Astrocyte (in vitro differentiated cells and primary cell): ENCODE measurements at places on chromosomes 4 and X.

DNA sequence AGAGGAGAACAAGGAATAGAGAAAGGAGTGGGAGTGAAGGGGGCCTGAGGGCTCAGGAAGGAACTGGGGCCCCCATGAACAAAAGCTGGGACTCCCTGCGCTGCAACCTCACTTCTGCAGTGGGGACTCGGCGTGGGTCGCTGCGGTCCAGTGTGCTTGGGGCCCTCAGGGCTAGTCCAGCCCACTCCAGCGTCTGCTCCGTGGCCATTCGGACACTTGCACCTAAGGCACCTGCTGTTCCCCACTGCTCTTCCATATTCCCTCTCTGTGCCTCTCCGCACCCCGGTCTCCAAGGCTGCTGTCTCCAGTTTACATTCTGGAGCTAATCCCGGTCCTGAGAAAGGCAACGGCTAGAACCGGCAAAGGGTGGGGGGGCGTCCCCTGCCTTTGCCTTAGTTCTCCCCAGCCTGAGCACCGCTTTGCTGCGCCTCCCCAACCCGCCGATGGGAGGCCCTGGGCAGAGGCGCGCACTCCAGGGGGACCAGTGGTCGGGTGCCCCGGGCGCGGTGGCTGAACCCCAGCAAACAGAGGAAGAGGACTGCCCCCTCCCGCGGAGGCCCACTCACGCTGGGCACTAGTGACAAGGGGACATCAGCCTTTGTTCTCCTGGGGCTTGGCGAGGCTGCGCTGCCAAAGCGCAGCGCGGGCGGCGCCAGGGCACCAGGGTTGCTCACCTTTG lies 327.7 kb upstream of the F9 start:
- no peak for DNase-seq

DNA sequence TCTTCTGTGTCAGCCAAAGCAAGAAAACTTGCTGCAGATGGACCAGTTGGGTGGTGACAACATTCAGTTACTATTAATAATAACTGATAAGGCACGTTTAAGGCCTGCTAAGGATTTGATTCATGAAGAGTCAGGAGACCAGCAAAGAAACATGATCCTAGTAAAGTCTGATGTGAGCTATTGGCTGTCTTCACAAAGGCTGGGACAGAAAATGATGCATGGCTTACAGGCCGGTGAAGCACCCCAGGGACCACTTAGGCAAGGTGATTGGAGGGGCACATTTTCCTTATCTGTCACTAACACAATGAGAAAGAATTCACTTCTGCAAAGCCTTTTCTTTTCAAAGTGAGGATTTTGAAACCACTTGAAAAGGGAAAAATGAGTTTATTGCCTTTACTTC lies 65.4 kb upstream of the TRPC3 start:
- peak; percentile 55 for DNase-seq

- DNase-seq: peak; percentile 41
Measured at GRCh38 chr4:7101692-7102515, 34.0 kb upstream of the GRPEL1 start.

DNA sequence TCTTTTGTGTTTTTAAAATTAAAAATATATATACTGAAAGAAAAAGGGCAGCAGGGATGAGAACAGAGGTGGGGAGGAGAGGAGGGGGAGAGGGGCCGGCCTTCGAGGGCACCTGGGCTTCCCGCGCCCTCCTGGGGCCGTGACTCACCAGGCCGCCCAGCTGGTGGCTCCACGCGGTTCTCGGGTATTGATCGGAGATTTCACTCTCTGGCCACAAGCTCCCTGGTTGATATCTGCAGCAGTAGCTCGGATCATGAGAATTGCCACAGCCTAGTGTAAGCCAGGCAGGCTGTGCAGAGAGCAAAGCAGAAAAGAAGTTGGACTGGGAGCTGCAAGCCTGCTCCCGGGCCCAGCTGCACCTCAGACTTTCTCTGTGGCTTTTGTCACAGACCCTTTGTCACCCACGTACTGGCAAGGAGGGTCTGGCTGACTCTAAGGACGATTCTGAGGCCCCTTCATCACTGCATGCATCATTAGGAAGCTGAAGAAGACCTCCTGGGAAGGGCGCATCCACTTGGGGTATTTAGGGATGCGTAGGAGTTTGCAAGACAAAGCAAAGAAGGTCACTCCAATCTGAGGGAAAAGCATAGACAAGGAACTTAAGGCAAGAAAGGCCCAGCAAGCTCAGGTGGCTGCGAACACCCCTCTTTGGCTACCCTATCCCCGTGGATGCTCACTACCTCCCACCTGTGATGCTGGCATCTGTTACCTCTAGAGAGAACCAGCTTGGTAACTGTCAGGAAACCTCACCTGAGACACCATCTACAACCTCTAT lies 71.7 kb downstream of the CPZ start:
- no peak for DNase-seq

DNA sequence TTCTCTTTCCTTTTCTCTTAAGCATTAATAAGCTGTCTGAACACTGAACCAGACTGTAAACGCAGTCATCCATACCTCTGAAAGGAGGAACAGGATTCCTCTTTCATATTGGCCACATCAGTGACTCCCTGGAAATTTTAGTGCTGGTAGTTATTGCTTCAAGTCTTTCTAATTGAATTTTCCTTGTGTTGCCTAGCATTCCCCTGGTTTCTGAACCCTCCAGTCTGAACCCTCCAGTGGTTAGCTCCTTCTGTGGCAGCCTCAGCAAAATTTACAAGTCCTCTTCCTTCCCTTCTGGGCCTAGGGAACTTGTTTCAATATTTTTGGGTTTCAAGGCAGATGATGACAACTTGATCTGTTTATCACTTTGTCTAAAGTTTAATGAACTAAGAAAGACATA lies 7.9 kb downstream of the SPARCL1 start:
- no peak for DNase-seq
